ENCODE measurements at places on chromosomes 5 and 9.

GRCh38 chr5:162990856-162991497, 446.4 kb upstream of the CCNG1 start:
- no peak for DNase-seq

DNA sequence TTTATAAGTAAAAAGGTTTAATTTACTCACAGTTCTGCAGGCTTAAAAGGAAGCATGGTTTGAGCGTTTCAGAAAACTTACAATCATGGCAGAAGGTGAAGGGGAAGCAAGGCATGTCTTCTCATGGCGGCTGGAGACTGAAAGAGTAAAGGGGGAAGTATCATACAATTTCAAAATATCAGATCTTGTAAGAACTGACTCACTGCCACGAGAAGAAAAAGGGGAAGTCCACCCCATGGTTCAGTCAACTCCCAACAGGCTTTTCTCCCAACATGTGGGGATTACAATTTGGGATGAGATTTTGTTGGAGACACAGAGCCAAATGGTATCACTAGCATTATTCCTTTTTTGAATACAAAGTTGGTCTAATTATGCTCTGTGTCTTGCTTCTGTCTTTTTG, 627.9 kb upstream of the ST8SIA4 start:
- no peak for DNase-seq

- no peak for DNase-seq
Observed at GRCh38 chr5:84088996-84089395, 295.7 kb downstream of the EDIL3 start.

- DNase-seq: no peak
Observed at GRCh38 chr9:79165020-79165780, 406.6 kb upstream of the TLE4 start.

- DNase-seq: no peak
Observed at GRCh38 chr5:136905571-136905970, 540.2 kb upstream of the TRPC7 start.

Measured in substantia nigra (tissue), 51 donors.